ENCODE measurements at places on chromosomes 1 and 21.

DNA sequence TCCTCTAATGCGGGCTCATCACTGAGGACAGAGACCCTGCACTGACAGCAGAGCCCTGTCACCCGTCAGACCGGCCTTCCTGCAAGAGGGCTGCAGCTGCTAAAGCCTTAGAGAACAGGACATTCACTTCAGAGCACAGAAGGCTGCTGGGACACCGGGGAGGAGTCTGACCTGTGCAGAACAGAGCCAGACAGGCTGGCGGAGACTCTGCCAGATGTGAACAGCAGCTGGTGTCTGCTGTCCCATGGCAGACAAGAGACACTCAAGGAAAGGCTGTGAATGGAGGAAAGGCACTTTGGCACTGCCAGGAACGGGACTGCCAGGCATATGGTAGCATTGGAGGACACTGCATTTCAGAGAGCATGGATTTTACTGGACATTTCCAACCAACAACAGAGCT, 21.4 kb downstream of the MRAP start:
- DNase-seq, result no peak

GRCh38 chr1:81974883-81975555, 174.3 kb downstream of the ADGRL2 start:
- no peak for DNase-seq

DNA sequence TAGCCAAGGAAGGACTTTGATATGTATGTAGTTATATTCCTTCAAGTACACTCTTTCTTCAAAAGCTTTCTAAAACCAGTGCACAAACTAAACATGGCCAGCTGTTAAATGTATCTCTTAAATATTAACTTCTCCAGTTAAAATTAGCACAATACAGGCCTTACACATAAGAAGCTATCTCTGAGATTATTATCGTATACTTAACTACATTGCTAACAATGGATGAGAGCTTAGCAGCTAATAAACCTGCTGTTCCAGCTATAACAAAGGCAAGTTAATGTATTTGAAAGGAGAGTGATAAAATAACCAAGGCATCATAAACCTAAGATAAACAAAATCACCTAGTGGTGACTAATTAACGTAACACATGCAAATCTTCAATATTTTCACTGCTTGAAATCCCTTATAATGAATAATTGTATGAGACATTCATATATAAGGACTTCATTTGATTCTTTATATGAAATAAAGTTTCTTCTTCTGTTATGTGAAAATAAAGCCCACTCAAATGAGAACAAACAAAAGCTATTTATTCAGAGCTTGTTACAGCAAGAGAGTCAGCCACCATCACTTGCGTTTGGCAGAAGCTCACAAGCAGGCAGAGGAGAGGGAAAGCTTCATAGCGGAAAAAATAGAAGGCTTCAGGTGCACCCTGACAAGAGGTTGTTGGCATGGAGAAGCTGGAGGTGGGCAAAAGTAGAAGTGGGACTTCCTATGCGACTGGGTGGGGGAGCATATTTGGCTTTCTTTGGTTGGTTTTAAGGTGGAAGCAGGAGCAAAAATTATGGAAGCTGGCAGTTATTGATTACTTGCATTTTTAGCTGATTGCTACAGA, 274.1 kb upstream of the CHRM3 start:
- no peak for DNase-seq

DNA sequence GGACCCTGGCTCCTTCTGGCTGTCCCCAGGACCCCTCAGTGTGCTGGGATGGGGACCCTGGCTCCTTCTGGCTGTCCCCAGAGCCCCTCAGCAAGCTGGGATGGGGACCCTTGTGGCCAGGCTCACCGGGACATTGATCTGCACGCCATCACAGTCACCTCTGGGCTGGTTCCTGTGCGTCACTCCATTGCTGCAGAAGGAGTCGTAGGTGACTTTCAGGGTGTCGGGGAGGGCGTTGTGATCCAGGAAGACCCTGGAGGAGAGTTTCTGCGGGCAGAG, 19.7 kb upstream of the PTTG1IP start:
- DNase-seq, result no peak

- DNase-seq, result no peak
These were observed 123.8 kb upstream of the COL6A1 start for GRCh38 chr21:45857761-45858160.

Data from GM23248 (cell line).